ENCODE measurements at places on chromosomes 5 and 9.
A peak's percentile ranks its signal among the peaks of the same experiment; 100 is the strongest.

DNA sequence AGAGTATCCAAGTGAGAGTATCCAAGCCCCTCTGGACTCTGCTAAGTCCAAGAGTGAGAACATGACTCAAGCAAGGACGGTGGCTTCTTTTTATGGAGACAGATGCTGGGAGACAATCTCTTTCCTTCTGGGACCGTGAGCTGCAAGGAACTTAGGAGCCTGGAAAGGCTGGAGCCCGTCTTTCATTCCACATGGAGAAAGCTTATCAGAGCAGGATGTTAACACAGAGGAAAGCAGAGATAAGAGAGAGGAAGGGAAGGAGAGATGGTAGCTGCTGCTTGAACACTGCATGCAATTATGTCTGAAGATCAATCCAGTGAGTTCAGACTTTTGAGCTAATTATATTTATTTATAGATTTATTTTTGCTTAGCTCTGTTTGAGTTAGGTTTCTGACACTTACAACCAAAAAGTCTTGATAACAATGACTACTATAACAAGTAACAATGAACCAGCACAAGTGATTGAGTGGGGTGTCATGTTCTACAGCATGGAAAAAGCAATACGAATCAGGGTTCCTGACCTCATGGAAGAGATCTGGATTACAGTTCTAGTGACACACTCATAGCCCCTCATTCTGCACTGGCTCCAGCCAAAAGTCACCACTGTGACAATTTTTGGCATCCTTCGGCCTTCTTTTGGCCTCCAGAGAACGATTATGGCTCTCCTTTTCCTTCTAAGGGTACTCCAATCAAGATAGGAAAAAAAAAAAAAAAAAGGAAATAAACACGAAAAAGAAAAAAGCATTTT lies 71.5 kb downstream of the PRLR start:
- peak; percentile 17 for DNase-seq

GRCh38 chr9:38000332-38000731 lies 68.7 kb downstream of the SHB start:
- DNase-seq: no peak

DNA sequence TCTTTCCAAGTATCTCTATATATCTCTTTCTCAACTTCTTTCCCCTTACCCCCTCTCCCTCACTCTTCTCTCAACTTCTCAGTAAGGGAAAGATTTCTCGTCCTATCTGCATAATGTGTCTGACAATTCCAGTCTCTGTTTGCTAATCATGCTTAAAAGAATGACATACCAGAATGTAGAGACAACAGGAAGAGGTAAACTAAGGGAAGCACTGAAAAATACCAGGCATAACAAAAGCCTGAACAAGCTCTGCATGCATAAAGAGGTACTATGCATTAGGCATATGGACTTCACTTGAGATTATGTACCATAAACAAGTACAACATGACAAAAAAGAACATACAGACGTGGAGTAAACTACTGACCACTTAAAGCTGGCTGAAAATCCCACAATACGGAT lies 62.6 kb downstream of the SEMA5A start:
- DNase-seq: no peak

GRCh38 chr5:7849681-7850394 lies 1.1 kb downstream of the CFAP90 start:
- DNase-seq: no peak

GRCh38 chr9:33731142-33731541 lies 64.2 kb upstream of the PRSS3 start:
- DNase-seq: no peak

- DNase-seq: no peak
Observed at GRCh38 chr9:137087409-137087925, 682 bp downstream of the MAN1B1 start.

DNA sequence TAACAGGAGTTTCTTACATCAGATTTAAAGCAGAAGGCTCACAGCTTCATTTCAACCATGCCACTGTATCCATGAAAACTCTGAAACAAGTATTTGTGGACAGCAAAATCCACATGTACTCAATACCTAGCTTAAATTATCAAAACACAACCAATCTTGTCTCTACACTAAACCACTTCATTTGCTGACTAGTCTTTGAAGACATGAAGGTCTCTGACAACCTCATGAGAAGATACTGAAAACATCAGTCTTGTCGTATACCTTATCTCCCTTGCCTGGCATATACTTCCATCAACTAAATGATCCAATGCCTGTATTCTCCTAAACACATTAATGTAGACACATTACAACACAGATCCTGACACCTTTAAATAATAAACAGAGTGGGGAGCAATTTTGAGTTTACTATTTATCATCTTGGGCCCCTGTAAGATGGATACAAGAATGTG lies 2.9 kb downstream of the RPS23 start:
- no peak for DNase-seq

Data from fibroblast of the aortic adventitia (primary cell).